ENCODE measurements at places on chromosomes 5 and 9.

DNA sequence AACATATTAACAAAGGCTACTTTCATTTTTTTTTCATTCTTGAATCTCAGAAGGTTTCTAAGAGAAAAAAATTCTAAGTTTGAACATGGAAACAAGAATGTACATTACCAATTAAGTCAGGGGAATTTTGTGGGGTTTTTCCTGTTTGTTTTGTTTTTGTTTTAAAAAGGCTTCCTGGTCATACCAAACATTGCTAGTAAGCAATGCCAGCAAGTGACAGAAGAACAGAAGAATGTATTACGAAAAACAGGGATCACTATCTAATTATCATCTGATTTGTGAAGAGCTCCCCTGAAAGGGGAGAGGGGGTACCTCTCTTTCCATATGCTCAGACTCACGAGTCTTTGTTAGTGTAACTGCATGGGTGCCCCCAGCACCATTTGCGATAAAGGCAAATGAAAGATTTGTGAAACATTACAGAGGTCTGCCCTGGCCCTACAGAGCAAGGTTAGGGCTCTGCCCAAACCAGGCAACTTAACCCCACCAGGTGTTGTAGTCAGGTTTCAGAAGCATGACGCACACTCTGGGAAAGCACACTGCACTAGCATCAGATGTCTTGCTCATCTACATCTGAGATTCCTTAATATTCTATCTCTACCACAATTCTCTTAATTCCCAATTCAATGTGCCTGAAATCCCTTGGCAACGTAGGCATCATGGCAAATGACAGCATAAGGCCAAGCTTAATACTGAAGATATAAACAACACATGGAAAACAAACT lies 268.2 kb downstream of the MLLT3 start:
- no peak for DNase-seq

DNA sequence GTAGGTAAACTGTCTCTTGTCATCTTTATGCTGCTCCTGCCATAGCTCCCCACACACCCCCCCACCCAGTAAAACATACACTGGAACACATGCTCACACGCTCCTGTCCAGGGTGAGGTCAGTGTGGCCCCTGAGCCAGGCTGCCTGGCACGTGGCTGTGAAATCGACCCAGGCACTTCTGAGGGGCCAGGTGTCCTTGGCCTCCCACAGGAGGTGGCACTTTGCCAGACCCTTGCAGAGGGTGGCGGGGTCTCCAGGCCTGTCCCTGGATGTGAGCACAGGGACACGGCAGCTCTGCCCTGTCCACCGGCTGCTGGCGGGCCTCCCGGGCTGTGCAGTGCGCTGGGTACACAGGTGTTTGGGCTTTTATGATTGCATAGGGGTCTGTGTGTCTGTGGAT lies 10.0 kb upstream of the CRB2 start:
- no peak for DNase-seq

GRCh38 chr9:36912620-36913019 lies 121.4 kb downstream of the PAX5 start:
- DNase-seq = no peak

- DNase-seq = no peak
Measured at GRCh38 chr9:37949576-37949975, 45.6 kb upstream of the SLC25A51 start.

GRCh38 chr9:124855944-124856765 lies 2.9 kb downstream of the WDR38 start:
- DNase-seq = peak; percentile 48
